Stimulated activated naive CD4-positive, alpha-beta T cell treated with Interleukin-2 at 50 U/mL for 16 hours (primary cell): ENCODE measurements at places on chromosomes 5 and 9.

GRCh38 chr9:131954299-131954698, 125.4 kb downstream of the MED27 start:
- DNase-seq = no peak

- DNase-seq = no peak
Measured at GRCh38 chr5:149759986-149760853, 30.1 kb downstream of the PPARGC1B start.

DNA sequence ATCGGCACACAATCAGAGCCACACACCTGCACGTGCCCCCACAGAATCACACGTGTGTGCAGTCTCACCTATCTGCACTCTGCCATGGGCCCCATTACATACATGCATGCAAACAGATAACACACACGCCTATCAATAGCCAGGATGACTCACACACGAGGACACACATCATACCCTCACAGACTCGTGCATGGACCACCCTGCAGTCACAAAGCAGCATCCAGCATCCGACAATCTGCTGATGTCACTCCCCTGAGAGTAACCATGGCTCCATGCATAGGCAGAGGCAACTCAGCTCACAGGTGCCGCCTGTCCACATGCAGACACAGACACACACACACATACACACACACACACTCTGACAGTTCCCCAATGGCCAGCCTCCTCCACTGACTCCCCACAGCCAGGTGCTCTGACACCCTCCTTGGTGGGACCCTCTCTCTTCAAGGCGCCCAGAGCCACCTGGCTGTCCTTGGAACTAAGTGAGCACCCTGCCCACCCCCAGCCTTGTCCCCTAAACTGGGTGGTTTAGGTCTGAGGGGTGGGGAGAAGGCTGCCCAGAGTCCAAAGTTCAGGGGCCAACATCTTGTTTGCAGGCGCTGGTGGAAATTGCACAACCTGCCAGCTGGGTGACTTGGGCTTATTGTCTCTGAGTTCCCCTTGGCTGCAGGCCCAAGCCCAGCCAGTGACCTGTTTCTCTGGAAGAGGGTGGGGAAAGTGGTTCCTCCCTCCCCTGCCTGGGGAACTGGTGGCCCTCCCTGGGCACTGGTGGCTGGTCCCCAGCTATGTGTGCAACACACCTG, 34.6 kb upstream of the NEK6 start:
- DNase-seq = no peak

- peak; percentile 7 for DNase-seq
Measured at GRCh38 chr5:68343421-68343826, 127.9 kb downstream of the PIK3R1 start.

- DNase-seq = no peak
Measured at GRCh38 chr5:96297290-96297689, 135.8 kb downstream of the PCSK1 start.

- DNase-seq = no peak
Measured at GRCh38 chr9:109745335-109746283, 34.4 kb upstream of the PALM2AKAP2 start.

- no peak for DNase-seq
Measured at GRCh38 chr5:144812763-144813162, 642.1 kb downstream of the KCTD16 start.

GRCh38 chr5:80246001-80246758, 9.7 kb downstream of the SERINC5 start:
- DNase-seq = no peak

GRCh38 chr5:177350776-177351391, 584 bp downstream of the LMAN2 start:
- DNase-seq = no peak

GRCh38 chr9:81052846-81053245, 636.5 kb downstream of the TLE1 start:
- no peak for DNase-seq

DNA sequence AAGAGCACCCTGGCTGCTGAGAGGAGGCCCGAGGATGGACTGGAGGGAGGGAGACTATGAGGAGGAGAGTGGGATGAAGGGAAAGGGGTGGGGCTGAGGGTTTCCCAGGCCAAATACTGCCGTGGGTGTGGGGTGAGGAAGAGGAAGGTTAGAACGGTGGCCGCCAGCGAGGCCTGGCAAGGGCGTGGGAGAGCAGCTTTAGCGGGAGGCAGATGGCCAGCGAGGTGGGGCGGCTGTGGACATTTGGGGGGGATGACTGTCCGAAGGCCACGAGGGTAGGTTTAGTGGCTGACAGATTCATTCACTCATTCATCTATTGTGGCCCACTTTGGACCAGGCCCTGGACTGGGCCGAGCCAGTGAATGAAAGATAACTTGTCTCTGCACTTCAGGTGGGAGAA, 47.8 kb upstream of the NEURL1B start:
- DNase-seq = no peak

DNA sequence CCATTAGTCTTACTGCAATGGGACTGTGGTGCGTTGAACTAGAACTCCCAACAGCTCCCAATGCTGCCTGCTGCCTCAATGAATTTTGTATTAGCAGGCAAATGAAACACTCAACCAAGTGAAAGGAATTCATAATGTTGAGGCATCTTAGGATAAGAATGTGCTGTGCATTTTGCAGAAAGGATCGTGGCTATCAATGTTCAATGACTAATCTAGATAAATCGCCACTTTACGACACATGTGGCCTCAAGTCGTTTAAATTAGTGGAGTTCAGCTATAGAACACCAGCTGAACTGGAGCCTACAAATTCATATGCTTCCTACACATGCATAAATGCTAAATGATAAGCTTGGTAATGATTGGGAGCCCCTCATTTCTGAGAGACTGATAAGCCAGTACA, 318.4 kb downstream of the PSAT1 start:
- no peak for DNase-seq

- no peak for DNase-seq
Measured at GRCh38 chr9:125789196-125789595, 42.0 kb downstream of the PBX3 start.

DNA sequence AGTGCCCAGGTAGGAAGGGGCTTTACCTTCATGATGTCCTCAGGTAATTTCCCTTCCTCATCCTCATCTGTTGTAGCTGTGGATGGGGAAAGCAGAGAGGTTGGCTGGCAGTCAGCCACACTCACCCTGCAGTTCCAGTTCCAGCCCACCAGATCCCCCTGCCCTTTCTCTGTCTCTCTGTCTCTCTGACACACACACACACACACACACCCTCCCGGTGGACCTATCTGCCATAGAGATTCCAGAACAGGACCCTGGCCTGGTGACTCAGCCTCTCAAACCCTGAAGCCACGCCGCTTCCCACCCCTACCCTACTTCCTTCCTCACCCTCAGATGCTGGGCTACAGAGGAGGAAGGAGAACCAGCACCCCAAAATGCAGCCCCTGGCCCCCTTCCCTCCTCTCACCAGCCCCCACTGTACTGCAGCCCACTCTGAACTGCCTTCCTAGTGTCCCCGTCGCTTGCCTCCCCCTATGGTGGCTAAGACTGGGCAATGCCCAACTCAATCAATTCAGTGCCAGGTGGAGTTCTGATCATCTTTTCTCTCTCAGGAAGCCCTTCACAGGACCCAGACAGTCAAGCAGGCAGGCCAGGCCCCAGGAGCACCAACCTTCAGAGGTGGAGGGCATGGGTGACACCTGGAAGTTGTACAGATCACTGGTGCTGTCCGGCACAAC, 4.8 kb downstream of the IRF1 start:
- DNase-seq = no peak

GRCh38 chr5:96440185-96440538, 7.1 kb upstream of the PCSK1 start:
- no peak for DNase-seq

DNA sequence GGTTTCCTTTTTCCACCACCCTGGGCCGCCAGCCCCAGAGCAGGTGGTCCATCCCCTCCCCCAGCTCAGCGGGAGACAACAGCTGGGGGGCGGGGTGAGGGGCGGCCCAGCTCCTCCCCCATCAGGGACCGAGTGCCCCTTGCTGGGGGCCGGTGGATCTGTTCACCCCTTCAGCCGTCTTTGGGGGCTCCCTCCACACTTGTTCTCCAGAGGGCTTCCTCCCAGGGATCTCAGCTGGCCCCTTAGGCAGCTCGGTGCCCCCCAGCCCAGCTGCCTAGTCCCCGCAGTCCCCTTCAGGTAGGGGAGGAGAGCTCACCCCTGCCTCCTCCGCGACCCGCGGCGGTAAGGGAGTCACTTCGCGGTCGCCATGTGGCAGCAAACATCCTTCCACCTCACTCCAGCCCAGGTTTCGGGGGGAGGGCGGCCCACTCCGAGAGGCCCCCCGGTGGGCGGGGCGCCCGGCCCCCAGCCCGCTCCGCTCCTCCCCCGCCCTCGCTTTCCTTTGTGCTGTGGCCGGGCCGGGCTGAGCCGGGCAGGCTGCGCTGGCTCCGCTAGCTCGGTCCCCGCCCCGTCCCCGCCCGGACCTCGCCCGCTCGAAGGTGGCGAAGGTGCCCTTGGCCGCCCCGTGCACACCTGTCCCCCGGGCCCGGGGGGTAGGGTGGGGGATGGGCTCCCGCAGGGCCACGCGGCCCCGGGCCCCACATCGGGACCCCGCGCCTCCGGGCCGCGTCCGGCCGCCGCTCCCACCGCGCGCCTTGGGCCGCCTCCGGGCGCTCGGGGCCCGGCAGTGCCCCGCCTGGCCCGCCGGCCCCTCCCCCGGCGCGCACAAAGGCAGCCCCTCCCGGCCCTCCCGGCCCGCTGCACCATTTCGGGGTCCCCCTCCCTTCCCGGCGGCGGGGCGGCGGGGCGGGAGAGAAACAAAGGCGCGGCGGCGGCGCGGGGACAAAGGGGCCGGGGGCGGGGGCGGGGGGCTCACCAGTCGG, 683 bp downstream of the DBN1 start:
- DNase-seq = peak; percentile 43
